Lung (tissue), 17 donors: ENCODE measurements at places on chromosomes 12 and 14. TPM values are rescaled to one million over a fixed set of nuclear protein-coding genes. Genes with fewer than 3 reads are reported as not detected.

DNA sequence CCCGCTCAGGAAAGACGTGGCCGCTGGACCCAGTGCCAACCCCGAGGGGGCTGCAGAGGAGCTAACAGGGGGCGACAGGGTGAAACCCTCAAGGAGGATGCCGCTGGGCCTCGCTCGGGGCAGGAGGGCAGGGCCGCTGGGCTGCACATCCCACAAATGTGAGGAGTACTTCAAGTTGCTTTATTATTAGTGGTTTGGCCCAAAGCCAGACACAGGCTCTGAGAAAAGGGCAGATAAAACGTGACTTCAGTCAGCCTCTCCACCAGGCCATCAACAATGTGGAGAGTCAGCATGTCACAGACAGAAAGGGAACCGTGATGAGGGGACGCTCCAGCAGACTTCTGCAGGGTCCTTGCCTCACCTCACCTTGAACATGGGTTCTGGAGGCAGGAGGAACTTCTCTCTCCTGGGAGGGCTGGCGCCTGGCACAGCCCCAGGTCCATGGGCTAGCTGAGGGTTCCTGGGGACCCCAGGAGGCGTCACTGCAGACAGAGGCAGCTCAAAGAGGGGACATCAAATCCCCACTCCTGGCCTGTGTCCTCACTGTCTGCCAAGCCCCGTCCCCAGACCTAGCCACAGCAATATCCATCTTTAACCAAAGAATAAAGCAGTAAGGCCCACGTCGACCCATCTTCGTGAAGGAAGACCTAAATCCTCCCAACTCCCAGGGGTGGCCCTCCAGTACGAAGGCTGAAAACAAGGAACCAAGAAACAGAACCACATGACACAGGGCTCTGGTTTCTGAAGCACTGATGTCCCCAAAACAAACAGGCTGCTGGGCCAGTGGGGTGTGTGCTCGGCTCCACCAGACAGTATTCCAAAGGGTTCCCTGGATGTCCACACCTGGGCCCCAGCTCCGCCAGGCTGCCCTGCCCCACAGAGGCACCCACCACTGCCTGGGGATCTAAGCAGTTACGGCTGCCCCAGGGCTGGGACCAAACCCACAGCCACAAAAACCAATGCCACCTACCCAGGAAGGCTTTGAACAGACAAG, 35.1 kb downstream of the CCDC85C start:
- no peak overlapping the region for H3K4me3 ChIP-seq
- DNase-seq = peak; percentile 69
- H3K27me3 ChIP-seq = no peaks in the 10 kb centered on the region
- peak overlapping the region; percentile 26 for H3K27ac ChIP-seq

- H3K4me1 ChIP-seq = no peaks in the 10 kb centered on the region
- H3K4me3 ChIP-seq = no peak overlapping the region
- no peak overlapping the region for H3K27ac ChIP-seq
- no peak for DNase-seq
- H3K36me3 ChIP-seq = no peaks in the 10 kb centered on the region
These were observed 7.3 kb upstream of the STX2 start for GRCh38 chr12:130846369-130846768.

The DBX2 gene
- total RNA-seq = not detected

DNA sequence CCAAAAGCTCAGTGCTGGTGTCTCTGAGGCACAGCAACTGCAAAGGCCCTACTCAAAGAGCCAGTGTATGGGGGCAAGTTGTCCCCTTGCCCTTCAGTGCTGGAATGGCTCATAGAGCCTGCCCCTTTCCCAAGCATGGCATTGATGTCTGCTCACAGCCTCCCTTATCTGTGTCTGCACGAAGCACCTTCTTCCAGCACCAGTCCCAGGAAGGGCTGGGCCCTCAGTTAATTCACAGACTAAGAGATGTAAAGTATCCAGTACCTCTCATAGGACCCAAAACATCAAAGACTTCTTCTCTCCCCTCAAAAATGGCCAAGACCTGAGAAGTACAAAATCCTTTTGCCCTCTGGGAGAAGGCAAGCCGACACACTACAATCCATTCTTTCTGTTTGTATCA, 1.6 kb upstream of the CMAS start:
- peaks cover 9% of the 10 kb centered on the region for H3K4me1 ChIP-seq
- H3K27me3 ChIP-seq = no peaks in the 10 kb centered on the region
- no peak overlapping the region for H3K4me3 ChIP-seq
- peaks cover 2% of the 10 kb centered on the region for H3K36me3 ChIP-seq

GRCh38 chr14:54475911-54476310, 12.9 kb downstream of the GMFB start:
- H3K4me3 ChIP-seq = no peak overlapping the region
- peaks cover 1% of the 10 kb centered on the region for H3K36me3 ChIP-seq
- H3K27me3 ChIP-seq = no peaks in the 10 kb centered on the region
- no peaks in the 10 kb centered on the region for H3K4me1 ChIP-seq

DNA sequence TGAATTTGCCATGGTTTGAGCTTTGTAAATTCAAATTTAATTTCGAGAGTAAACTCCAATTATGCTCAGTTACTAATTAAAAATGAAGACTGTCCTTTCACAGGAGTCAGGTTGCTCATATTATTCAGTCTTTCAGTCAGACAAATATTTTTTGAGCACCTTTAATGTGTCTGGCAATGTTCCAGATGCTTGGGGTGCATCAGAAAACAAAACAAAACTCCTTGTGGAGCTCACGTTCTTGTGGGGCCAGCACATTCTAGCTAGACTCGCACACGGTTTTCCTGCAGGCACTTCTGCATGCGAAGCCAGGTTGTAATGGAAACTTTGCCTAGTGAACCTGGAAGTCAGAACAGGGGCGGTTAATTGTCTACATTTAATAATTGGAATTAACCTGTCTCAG, 64.0 kb upstream of the ATF1 start:
- H3K36me3 ChIP-seq = peaks cover 46% of the 10 kb centered on the region
- no peak for DNase-seq
- no peak overlapping the region for H3K27ac ChIP-seq
- H3K4me3 ChIP-seq = no peak overlapping the region
- no peaks in the 10 kb centered on the region for H3K27me3 ChIP-seq

DNA sequence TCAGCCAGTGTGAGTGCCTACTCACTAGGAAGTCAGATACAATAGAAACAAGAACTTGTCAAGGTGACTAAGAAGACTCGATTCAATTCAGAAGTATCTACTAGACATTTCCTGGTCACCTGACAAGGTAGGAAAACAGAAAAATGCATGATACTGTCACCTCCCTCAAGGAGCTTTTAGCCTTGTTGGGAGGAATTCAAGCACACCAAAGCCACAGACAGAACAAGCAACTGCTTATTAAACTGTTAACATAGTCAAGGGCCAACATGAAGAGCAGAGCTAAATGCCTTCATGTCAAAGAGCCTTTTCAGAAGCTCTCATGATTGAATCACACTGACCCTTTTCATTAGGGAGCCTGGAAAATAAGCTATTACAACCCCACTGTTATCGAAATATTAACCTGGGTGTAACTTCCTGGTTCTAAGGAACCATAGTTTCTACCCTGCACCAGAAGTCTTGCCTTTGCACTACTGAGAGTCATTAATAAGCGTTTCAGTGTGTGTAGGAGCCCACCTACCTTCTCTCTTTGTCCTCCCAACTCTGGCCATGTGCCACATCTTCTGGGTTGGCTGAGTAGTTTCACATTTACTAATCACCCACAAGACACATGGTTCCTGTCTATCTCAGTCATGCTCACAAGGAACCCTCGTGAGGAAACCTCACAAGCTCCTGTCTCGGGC, 31.0 kb upstream of the LGALS3 start:
- no peak for DNase-seq
- H3K4me1 ChIP-seq = peaks cover 22% of the 10 kb centered on the region
- H3K36me3 ChIP-seq = no peaks in the 10 kb centered on the region

DNA sequence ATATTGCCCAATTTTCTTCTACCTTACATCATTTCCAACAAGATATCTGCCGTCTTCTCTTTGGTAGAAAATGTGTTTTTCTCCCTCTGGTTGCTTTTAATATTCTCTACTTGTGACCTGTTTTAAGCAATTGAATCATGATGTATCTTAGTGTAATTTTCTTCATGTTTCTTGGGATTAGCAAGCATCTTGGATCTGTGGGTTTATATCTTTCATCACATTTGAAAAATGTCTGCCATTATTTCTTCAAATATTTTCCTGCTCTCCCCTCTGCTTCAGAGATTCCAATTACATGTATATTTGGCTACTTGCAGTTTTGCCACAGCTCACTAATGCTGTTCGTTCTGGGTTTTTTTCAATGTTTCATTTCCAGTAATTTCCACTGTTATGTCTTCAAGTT, 30.1 kb downstream of the CKAP4 start:
- no peaks in the 10 kb centered on the region for H3K4me1 ChIP-seq
- no peak overlapping the region for H3K4me3 ChIP-seq
- no peaks in the 10 kb centered on the region for H3K36me3 ChIP-seq
- DNase-seq = no peak
- no peak overlapping the region for H3K27ac ChIP-seq

GRCh38 chr12:49942921-49943624, 7.5 kb upstream of the AQP2 start:
- no peak for DNase-seq
- H3K4me3 ChIP-seq = no peak overlapping the region
- no peaks in the 10 kb centered on the region for H3K36me3 ChIP-seq
- no peak overlapping the region for H3K27ac ChIP-seq
- peaks cover 6% of the 10 kb centered on the region for H3K27me3 ChIP-seq

- H3K27me3 ChIP-seq = no peaks in the 10 kb centered on the region
- DNase-seq = no peak
- no peaks in the 10 kb centered on the region for H3K36me3 ChIP-seq
- H3K4me3 ChIP-seq = no peak overlapping the region
- H3K4me1 ChIP-seq = no peaks in the 10 kb centered on the region
- H3K27ac ChIP-seq = no peak overlapping the region
These were observed 80.5 kb downstream of the TMEM260 start for GRCh38 chr14:56659964-56660551.

The ZBTB42 gene
- 18.6 TPM for total RNA-seq

DNA sequence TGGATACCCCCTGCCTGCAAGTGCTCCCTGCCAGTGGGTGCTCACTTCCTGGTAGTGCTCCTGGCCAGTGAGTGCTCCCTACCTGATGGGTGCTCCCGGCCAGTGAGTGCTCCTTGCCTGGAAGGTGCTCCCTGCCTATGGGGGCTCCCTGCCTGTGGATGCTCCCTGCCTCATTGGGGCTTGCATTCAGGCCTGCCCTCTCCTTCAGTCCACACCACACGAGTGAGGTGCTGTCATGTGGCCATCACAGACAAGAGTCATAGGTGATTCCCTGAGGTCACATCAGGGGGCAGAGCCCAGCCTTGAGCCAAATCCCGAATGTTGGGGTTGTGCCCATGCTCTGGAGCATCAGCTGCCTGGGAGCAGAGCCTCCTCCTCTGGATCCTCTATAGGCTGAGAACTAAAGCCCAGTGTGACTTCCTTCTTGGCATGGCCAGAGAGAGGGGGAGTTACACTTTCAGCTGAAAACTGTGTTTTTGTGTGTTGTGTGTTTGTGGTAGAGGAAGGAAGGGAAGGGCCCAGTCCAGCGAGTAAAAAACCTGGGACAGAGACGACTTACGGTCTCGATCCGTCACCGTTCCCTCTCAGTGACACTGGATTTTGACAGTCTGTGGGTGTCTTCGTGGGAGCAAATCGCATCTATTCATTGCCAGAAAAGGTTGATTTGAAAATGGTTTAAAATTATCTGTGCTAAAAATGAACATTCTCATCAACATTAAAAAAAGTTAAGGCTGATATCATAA, 136.0 kb downstream of the ADGRD1 start:
- H3K27ac ChIP-seq = no peak overlapping the region
- no peak overlapping the region for H3K4me3 ChIP-seq
- peak; percentile 9 for DNase-seq
- no peaks in the 10 kb centered on the region for H3K27me3 ChIP-seq

The SOAT2 gene
- not detected for total RNA-seq

DNA sequence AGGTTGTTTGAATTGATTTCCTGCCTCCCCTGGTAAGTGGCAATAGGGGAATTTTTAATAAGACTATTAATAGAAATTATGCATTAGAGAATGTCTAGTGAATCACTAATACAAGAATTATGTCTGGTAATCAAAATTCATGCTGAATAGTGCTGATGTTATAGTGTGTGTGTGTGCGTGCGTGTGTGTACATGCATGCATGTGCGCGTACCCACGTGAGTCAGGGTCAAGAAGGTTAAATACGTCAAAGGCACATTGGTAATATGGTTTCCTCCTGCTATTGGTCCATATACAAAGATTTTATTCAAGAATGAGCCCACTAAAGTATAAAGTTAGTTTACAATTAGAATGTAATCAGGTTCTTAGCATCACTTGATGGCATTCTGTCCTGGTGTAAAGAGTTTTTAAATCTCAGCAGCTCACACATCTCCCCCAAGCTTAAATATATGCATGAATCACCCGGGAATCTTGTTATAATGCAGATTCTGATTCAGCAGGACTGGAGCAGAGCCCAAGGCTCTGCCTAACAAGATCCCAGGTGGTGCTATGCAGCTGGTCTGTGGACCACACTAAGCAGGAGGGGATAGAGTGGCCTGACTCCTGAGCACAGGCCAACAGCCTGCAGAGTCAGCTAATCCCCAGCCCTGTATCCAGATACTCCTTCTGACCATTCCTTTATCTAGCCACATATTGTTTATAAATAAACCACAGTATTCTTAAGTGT, 43.9 kb downstream of the TTC9 start:
- no peaks in the 10 kb centered on the region for H3K36me3 ChIP-seq
- H3K4me1 ChIP-seq = no peaks in the 10 kb centered on the region

- H3K4me3 ChIP-seq = no peak overlapping the region
- H3K27ac ChIP-seq = no peak overlapping the region
- no peaks in the 10 kb centered on the region for H3K4me1 ChIP-seq
- H3K27me3 ChIP-seq = no peaks in the 10 kb centered on the region
- no peaks in the 10 kb centered on the region for H3K36me3 ChIP-seq
These were observed 567.2 kb downstream of the SNAPC1 start for GRCh38 chr14:62329427-62329826.

DNA sequence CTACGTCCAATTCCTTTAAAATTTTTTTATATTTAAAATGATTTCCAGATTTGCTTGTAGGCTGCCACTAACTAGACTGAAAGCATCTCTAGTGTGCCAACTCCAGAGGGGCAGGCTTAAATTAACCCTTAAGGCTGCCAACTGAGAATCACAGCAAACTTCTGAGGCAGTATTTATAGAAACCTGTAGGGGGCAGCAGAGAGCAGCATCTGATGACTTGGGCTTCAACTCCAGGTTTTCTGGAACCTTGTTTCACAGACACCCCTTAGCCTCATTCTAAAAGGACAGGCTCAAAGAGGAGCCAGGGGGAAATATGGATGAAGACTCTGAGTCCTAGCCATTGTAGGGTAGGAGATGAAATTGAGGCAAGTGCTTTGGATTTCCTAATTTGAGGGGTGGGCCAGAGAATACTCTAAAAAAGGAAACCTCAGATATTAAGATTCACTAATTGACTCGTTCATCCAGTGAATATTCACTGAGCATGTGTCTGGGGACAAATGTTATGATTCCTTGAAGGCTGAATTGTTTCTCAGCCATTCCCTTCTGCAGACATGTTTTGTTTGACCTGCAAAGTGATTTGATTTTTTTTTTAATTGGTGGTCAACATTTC, 63.3 kb upstream of the HSPB8 start:
- H3K36me3 ChIP-seq = no peaks in the 10 kb centered on the region
- H3K4me3 ChIP-seq = no peak overlapping the region
- no peak overlapping the region for H3K27ac ChIP-seq
- DNase-seq = peak; percentile 75
- no peaks in the 10 kb centered on the region for H3K27me3 ChIP-seq
- peaks cover 5% of the 10 kb centered on the region for H3K4me1 ChIP-seq
